ENCODE measurements at places on chromosomes 7 and 10.

- DNase-seq = no peak
These were observed 233.0 kb downstream of the CACNA2D1 start for GRCh38 chr7:82210416-82211184.

GRCh38 chr7:157683747-157684156 lies 346.9 kb downstream of the DNAJB6 start:
- no peak for DNase-seq

DNA sequence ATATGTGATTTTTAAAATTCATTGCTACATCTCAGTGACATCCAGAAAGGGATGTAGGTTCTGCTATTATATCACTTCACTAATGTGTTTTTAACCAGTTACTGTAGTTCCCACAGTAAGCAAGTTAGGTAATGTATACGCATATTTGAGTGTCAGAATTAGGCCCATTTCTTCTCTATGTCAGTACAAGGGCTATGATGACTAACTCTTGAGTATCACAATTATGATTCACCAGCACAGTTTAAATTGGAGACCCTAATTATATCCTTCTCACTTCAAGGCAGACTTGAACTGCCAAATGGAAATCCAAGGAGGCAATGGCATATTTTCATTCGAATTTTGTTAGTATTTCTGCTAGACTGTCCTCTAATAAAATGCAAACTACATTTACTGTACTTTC lies 23.6 kb downstream of the BZW2 start:
- DNase-seq = no peak

DNA sequence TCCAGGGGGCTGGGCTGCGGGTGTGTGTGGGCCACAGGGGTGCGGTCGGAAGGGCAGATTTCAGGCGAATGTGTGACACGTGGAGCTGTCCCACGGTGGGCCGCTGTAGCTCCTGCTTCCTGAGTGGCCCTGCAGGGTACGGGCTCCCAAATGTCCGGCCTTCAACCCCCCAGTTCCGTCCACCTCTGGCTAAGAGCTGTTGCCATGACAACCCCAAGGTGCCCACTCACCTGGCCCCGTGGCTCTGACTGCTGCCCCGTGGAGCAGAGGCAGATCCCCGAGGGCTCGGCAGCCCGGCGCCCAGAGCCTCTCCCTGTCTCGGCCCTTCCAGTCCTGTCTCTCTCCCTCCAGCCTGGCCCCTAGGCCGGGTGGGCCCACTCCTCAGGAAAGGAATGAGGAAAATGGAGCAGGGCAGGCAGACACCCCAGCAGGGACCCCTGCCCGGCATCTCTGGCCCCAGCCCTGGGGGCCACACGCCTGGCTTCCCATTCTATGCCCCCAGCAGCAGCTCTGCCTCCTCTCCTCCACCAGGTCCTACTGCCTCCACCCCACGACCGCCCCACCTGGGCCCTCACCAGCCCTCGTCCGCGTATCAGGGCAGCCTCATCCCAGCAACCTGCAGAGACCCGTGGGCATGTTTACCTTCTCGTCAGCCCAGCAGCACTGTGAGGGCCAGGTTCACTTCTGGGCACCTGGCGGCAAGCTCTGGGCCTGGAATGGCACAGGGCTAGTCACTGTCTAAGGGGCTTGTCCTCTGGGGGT lies 215.6 kb downstream of the ELFN1 start:
- DNase-seq = no peak

GRCh38 chr10:124220547-124220946 lies 127.1 kb upstream of the CHST15 start:
- DNase-seq = no peak

DNA sequence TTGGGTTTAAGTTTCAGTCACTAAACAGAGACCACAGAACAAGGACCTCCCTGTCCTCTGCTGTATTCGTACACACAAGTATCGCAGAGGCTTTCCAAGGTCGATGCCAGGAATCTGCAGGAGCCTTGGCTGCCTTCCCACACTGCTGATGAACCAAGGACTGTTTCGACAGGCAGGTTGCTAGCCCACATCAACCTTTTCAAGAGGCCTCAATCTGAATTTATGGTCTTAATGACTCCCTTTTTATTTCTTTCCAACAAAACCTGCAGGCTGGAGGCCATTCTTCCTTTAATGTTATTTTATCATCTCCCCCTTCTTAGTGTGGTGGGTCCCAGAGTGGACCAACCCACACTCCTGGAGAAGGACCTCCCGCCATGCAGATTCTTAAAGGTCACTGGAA lies 45.6 kb downstream of the JCAD start:
- DNase-seq = no peak

- no peak for DNase-seq
These were observed 13.1 kb upstream of the GOT1 start for GRCh38 chr10:99443500-99443899.

DNA sequence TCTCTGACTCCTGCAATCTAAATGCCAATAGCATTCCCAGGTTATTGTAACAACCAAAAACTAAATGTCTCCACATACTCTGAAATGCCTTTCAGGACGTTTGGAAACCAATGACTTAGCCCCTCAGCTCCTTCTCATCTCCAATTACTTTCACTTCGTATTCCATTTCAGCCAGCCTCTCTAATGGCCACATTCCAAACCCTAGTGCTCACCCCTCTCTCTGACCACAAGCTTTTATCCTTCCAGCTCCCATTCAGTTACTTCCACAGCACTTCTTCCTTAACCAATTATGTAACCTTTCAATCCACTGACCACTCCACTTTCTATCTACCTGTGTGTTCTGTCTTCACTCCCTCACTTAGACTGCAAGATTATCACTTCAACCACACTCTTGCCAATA lies 4.3 kb downstream of the NOC3L start:
- DNase-seq = no peak
